ENCODE measurements at places on chromosomes 1 and 21.

- DNase-seq: no peak
These were observed 6.7 kb upstream of the WASF2 start for GRCh38 chr1:27496604-27497155.

GRCh38 chr1:238438311-238439270 lies 547.9 kb upstream of the ZP4 start:
- no peak for DNase-seq

- no peak for DNase-seq
These were observed 372.1 kb downstream of the PTPRC start for GRCh38 chr1:199010933-199011332.

DNA sequence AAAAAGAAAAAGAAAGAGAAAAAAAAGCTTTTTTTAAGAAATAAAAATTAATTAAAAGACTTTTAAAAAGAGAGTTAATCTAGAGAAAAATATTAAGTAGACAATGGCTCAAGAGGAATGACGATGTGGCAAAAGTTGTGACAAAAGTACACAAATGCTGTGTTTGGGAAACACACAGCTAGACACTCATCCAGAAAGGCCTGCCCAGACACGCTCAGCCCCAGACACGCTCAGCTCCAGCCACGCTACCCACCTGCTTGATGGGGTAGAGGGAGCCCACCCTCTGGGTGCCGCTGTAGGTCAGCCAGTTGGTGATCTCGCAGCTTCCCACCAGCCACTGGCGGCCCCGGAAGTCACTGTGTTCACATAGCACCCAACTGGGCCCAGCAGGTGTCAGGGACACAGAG lies 10.2 kb downstream of the CD52 start:
- DNase-seq: no peak

DNA sequence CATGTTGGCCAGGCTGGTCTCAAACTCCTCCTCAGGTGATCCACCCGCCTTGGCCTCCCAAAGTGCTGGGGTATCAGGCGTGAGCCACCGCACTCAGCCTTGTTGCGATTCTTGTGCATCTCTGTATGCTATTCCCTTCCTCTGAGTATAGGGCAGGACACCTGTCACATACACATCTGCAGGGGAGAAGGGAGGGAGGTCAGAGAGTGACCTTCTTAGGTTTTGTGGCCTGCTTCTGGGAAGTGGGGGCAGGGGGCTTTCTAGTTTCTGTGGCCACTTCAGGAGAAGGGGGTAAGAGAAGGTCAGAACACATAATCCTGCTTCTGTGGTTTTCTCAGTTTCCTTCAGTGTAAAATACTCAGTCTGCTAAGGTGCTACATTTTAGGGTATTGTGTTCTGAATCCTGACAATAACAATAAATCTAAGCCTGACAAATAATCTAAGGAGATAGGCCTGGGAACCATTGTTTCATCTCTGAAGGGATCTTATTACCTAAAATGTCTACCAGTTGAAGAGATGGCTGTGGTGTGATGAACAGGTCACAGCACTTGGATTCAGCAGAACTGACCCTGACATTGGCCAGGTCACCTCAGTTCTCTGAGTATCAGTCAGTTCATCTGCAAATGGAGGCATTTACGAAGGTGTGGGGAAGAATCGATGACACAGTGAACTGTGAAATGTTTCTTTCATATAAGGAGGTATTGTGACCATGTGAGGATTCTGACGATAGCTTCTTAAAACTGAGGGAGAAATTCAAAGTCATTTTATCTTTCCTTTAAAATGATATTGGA lies 212.6 kb upstream of the L1TD1 start:
- no peak for DNase-seq

GRCh38 chr1:63821091-63822005 lies 47.5 kb downstream of the ROR1 start:
- no peak for DNase-seq

DNA sequence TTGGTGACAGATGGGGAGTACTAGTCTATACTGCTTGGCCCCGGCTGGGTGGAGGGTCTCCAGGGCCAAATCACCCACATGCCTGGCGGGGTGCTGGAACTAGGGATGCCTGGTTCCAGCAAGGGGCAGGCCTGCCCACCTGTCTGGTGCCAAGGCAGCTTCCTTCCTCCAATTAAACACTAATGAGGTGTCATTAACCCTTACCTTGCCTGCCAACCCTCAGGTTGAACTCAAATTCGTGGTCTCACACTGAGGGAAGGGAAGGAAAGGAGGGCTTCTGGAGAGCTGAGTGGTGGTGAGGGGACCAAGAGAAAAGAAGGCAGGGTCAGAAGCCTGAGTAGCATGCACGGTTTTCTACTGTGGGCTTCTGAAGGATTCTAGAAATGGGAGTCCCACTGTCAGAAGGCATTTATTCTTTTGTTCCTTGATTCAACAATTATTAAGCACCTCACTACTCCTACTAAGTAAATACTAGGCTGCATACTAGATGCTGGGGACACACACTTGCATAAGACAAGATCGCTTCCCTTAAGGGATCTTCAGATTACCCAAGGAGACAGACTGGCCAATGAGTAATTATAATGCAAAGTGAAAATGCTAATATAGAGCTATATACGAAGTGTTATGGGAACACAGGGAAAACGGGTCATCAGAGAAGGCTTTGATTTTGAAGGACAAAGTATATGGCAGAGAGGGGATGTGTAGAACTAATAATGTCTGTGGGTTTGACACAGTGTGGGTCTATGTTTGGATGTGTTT lies 5.9 kb upstream of the EFNA3 start:
- no peak for DNase-seq
